ENCODE measurements at places on chromosomes 2 and 18. TPM values are rescaled to one million over a fixed set of nuclear protein-coding genes. Genes with fewer than 3 reads are reported as not detected.

DNA sequence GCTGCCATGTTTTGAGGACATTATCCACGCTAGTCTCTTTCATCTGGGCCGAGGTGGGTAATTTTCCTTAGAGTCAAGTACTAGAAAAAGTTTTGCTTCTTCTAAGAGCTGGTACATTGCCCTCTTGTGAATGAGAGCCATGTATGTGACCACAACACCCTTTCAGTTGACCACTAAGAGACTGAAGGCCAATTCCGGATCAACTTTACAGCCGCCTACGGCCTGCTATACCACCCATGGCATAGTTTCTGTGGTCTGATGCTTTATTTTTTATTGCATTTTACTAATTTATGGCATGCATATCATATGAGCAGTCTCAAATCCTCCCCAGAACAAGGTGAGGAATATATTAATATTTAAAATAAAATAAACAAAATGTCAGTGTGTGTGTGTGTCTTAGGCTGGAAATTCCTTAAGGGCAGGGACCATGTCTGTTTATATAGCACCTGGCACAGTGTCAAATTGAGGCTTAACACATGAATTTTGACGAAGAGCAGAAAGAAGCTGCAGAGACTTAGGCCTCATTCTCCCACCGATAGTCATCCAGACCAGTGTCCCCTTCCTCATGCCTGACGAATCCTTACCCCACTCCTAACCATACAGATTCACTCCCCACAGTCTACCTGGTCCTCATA is 35.4 kb downstream of the PSD4 start:
- no peak for DNase-seq

GRCh38 chr2:104840156-104840555 is 13.8 kb upstream of the POU3F3 start:
- DNase-seq, result no peak

The KLHL30 gene
- total RNA-seq, result 0.09 TPM

The TMEM237 gene
- 43.3 TPM for total RNA-seq

Data from esophagus squamous epithelium (tissue), 5 donors.